Stimulated activated CD4-positive, alpha-beta T cell treated with anti-CD3 and anti-CD28 coated beads, TNF-alpha, amount 100 ng/mL, for 1 hour (primary cell): ENCODE measurements at places on chromosomes 7 and 10.

GRCh38 chr7:7329326-7329725, 147.0 kb downstream of the C1GALT1 start:
- DNase-seq, result no peak

DNA sequence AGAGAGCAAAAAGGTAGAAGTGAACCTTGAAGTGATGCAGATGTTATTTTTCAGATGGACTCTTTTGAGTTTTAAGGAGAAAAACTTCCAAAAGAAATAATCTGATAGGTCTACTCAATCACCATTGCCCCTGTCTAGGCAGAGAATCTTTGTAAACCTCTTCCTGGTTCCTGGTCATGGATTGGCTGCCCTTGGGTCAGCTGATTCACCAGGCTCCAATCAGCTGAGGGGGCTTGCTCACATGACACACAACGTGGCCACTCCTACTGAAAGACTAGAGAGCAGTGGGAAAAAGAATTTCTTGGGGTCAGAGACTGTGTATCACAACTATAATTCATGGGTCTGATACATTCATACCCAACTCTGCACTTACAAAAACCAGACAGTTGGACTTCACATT, 20.0 kb upstream of the JCAD start:
- DNase-seq, result no peak

DNA sequence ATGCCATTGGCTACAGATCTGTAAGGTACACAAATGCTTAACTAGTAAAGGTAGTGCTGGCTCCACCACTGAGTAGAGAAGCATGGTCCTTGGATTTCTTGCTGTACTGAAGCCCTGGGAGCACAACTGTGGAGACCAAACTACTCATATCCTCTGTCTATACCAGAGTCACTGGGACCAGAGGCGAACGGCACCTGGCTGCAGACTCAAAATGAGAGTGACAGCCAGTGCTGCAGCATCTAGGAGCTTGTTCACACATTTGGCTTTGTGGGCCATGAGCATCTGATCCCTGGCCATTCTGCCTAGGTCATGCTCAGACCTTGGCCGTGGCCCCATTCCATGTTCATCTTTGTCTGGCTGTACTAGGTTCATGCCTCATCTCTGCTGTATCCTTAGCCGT, 31.9 kb downstream of the LRRC18 start:
- DNase-seq, result no peak

- no peak for DNase-seq
Measured at GRCh38 chr7:142030848-142031247, 35.2 kb downstream of the MGAM start.

DNA sequence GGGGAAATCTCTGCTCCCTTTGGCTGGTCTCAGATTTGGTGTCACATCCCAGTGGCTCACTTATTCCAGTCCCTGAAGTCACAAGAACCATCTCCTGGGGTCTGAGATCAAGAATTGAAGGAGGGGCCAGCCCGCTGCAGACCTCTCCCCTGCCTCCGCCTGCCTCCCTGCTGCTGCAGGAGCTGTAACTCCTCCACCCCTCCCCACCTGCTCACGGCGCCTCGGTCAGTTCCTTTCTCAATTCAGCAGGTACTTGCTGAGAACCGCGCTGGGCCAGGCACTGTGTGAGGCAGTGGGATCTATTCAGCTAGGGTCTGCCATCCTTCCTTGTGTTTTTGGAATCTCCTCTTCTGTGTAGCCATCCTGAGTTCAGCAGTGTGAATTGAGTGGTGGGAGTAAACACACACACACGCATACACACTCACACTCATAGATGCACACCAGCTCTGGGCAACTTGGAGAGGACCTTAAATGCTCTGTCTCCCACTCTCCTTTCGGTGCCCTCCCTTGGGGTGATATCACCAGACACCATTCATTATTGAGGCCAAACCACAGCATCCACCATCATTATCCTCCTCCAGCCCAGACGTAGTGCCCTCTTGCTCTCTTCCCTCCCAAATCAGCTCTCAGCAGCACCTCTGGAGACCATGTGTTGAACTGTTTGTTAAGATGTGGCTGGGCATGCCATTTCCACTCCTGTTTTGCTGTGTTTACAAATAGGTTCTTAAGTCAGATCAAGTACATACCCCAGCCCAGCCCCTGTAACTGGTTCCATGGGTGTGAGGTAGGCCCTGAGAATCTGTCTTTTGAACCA, 22.0 kb upstream of the ANKRD2 start:
- DNase-seq, result no peak

GRCh38 chr7:2820508-2820934, 23.6 kb downstream of the GNA12 start:
- DNase-seq, result no peak
